Pancreas (tissue), 10 donors: ENCODE measurements at places on chromosomes 6 and 20. TPM values are rescaled to one million over a fixed set of nuclear protein-coding genes. Genes with fewer than 3 reads are reported as not detected.

Gene RALGAPB
- 11.8 TPM for polyA plus RNA-seq

Gene FAM110A
- polyA plus RNA-seq = 5.3 TPM

- no peak for DNase-seq
Observed at GRCh38 chr6:108801366-108801765, 46.9 kb upstream of the ARMC2 start.

DNA sequence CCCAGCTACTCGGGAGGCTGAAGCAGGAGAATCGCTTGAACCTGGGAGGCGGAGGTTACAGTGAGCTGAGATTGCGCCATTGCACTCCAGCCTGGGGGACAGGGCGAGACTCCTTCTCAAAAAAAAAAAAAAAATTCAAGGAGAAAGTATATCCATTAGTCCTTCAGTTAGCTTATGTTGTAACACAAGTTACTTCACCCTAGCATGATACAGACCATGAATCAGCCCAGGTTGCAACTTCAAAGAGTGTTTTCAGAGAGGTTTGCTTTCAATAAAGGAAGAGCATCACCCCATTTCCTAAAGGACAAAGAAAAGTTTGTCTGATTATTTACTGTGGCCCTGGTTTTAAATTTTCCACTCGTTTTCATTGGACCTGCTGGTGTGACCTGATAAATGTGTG is 73.0 kb downstream of the SERAC1 start:
- no peak for DNase-seq

DNA sequence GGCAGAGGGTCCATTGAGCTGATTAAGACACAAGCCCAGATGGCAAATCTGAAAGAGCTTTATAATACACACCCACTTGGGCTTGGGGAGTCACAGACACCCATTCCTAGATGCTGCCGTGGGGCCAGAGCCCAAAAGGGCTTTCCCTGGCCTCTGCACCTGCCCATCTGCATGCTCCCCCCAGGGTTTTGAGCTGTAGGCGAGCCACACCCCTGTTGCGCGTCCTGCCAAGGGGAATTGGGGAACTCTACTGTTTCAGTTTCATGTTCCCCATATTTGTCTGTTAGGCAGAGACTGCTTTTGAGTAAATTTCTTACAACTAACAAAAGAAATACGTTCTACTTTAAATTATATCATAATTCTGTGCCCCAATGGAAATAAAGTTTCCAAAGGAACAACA is 52.9 kb upstream of the FNDC1 start:
- no peak for DNase-seq

Gene TEAD3
- 8.5 TPM for polyA plus RNA-seq

DNA sequence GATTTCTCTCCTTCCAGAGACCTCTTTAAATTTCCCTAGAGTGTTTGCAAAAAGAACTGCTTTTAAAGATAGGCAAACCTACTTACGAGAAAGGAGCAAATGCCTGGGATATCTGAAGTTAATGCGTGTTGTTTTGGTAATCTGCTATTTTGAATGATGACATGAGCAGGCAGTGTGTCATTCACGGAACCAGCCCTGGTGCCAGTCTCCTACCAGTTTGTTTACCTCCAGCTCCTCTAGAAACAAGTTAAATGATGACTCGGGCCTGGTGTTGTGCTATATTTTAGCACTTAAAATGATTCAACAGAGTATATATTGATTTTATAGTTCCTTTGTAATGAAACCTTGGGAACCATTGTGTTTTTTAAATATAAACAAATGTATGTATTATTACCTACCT is 41.1 kb upstream of the MAP3K4 start:
- DNase-seq = peak; percentile 37

Gene TMEM151B
- 0.54 TPM for polyA plus RNA-seq
